ENCODE measurements at places on chromosomes 7 and 10. TPM values are rescaled to one million over a fixed set of nuclear protein-coding genes. Genes with fewer than 3 reads are reported as not detected.

GPER1 gene
- 0.27 TPM for total RNA-seq

LUC7L2 gene
- total RNA-seq, result 48.5 TPM

CYP3A7 gene
- not detected for total RNA-seq

SLC26A5 gene
- not detected for total RNA-seq

PRDX3 gene
- 71.9 TPM for total RNA-seq

NEUROD6 gene
- total RNA-seq, result not detected

GRCh38 chr10:75165684-75166622 lies 44.6 kb upstream of the VDAC2 start:
- peak; percentile 33 for DNase-seq

GRCh38 chr10:117167789-117168674 lies 29.3 kb upstream of the KCNK18 start:
- peak; percentile 74 for DNase-seq

- DNase-seq, result no peak
These were observed 324.0 kb upstream of the POT1 start for GRCh38 chr7:125253452-125254190.

DNA sequence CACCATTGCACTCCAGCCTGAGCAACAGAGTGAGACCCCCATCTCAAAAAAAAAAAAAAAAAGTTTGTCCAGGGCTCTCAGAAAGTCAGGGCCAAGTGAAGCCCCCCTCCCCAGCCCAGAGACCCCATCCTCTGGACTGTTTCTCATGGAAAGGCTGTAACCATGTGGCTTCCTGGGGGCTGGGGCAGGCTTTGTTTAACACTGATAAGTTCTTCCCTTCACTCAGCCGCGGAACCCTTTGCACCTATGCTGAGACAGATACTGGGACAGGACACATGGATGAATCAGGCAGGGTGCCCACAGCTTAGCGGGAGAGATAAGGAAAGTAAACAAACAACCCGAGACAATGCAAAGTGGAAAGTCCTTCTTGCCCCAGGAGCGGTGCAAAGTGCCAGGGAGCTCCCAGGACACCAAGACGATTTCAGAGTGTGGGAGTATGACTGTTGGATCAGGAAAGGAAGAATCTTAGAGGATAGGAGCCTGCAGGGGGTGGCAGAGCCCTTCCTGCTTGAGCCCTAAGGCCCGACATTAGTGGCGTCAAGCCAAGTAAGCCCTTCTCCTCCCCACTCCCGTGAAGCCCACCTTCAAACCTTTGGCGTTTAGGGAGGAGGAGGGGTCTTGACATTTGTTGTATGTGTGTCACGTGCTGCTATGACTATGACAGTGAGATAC lies 11.6 kb downstream of the MLXIPL start:
- DNase-seq, result no peak

- no peak for DNase-seq
These were observed 45.7 kb downstream of the POLR3A start for GRCh38 chr10:77983384-77984341.

DNA sequence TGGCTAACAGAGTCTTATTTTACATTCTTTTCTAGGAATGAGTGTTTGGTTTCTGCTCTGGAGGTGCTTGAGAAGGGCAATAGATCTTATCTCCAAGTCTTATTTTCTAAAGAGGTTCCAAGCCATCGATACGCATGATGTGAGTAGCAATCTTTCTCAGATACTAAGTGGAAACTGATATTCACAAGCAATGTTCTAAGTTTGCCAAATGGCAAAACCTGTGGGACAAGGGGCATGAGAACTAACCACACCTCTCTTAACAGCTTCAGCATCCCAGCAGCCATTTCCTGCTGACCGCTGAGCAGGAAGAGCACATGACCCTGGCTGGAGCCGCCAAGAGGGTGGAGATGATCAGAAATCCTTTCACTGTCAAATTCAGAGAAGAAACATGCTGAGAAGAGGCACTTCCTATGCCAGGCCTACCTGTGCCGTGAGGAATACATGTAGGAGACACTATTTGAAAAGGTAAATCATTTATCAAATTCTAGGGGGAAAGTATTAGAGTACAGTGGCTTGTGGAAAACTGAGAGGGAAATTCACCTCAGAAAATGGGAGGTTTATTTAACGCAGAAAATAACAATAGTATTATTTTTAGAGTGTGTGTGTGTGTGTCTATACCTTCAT lies 35.2 kb downstream of the CCDC71L start:
- no peak for DNase-seq

- DNase-seq, result no peak
These were observed 47.1 kb downstream of the SYPL1 start for GRCh38 chr7:106064771-106065574.
